Choroid plexus epithelial cell (primary cell): ENCODE measurements at places on chromosomes 3 and 15.

- DNase-seq = no peak
These were observed 12.3 kb upstream of the INO80 start for GRCh38 chr15:41128174-41128902.

- DNase-seq = peak; percentile 69
These were observed 22.8 kb upstream of the TM2D3 start for GRCh38 chr15:101675015-101675414.

DNA sequence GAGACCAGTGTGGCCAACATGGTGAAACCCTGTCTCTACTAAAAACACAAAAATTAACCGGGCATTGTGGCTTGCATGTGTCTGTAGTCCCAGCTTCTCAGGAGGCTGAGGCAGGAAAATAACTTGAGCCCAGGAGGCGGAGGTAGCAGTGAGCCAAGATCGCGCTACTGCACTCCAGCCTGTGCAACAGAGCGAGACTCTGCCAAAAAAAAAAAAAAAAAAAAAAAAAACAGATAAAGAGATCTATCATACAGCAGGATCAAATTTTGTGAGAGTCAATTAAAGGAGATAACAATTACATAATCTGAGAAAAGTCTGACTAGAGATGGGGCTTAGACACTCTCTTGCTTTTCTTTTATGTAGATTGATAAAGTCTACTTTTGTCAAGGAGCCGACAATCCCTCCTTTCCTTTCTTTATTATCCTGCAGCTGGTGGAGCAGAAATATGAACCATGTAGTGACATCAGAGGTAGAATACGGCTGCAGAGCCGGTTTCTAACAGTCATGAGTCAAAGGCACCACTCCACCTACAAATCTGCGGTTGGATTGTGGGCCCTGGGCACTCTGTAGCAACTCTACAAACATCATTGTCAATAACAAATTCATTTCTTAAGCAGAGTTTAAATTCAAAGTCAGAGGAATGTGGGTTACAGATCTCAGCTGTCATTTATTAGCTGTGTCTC is 9.0 kb downstream of the C2CD4A start:
- DNase-seq = no peak

- DNase-seq = peak; percentile 80
These were observed 137.2 kb upstream of the CBLB start for GRCh38 chr3:106006001-106006400.

- no peak for DNase-seq
These were observed 579.8 kb downstream of the EDEM1 start for GRCh38 chr3:5767304-5767703.

DNA sequence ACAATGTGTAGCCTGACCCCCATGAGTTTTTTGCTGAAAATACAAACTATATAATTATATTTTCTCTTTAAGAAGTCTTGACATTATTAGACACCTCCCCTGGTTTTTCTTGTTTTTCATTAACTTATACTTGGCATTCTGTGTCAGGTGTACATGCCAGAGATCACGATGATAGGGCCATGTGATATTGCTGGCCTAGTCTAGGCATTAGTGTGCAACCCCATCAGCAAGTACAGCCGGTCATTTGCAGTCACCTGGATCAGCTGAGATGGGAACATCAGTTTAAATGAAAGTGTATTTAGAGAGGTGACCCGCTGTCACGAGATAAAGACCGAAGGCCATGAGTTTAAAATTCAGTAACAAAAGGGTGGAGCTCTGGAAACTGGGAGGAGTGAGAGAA is 12.6 kb upstream of the SPPL2A start:
- DNase-seq = no peak

- no peak for DNase-seq
These were observed 540 bp upstream of the RSRC1 start for GRCh38 chr3:158109295-158109803.

DNA sequence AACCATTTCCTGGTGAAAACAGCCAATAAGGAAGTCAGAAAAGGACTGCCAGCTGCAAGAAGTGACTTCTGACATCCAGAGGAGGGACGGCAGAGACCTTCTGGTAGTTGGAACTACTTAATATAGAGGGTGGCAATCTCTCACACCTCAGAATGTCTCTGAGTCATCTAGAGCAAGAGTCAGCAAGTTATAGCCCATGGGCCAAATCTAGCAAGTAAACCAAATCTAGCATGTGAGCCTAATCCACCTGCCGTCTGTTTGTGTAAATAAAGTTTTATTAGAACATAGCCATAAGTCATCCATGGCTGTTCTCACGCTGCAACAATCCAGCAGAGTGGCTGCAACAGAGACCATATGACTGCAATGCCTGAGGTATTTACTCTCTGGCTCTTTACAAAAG is 160.5 kb upstream of the NR2E3 start:
- no peak for DNase-seq

DNA sequence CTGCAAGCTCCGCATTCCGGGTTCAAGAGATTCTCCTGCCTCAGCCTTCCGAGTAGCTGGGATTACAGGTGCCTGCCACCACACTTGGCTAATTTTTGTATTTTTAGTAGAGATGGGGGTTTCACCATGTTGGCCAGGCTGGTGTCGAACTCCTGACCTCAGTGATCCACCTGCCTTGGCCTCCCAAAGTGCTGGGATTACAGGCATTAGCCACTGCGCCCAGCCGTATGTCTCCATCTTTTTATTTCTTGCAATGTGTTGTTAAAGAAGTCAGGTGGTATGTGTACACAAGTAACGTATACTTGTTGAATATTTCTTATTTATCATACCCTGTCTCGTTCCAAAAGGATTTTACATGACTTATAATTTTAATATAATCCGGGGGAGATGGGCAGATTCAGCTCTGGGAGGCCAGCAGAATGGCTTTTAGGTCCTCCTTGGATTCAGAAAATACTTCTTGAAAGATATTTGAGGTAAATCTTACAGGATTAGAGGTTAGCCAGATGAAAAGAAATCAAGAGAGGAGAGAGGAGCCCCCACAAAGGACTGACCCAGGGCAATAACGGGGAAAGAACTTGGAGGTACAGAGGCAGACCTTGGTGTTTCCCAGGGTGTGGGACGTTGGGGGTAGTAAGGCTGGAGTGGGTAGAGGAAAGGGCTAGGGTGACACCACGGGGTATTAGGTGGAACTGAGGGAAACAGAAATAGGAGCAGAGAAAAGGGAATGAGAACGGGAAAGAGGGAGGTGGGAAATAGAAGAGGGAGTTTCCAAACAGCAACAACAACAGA is 27.2 kb upstream of the MUC20 start:
- DNase-seq = no peak

- no peak for DNase-seq
These were observed 252.8 kb downstream of the CD47 start for GRCh38 chr3:107837895-107838612.
